Substantia nigra (tissue), 51 donors: ENCODE measurements at places on chromosomes 3 and 15.

- no peak for DNase-seq
These were observed 6.7 kb downstream of the P2RY12 start for GRCh38 chr3:151377768-151378385.

GRCh38 chr3:69866988-69867720 is 127.9 kb downstream of the MITF start:
- no peak for DNase-seq

DNA sequence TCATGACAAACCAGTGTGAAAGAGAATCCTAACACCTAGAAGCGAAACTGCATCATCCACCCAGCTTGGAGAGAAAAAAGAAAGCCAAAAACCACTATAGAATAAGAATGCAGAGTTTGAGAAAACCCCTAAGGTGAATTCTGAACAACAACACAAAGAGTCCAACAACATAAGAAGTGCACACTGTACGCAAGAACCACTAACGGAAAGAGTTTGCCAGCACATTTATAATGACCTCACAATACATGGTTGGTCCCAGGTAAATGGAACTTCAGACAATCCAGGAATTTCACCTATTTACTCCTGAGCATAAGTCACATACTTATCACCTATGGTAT is 128.3 kb upstream of the BHLHE40 start:
- no peak for DNase-seq

GRCh38 chr3:114178770-114179368 is at the start of gene DRD3:
TSS of gene DRD3 (minus strand) at chr3:114179052. CDS start at chr3:114171992, 7,060 bp downstream.
- no peak for DNase-seq

DNA sequence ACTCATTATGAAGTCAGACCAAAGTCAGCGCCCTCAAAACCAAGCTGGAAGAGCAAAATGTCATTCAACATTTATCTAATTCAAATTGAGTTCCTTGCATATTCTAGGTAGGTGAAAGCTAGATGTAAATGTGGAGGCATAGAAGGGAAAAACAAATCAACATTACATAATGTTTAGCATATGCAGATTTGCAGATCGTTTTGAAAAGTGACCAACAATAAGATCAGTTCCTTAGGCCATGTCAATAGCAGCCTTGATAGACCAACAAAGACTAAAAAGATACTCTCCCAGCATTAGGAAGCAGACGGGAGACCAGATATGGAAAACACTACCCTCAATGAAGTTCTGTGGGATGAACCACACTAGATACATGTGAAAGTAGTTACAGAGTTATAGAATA is 83.0 kb downstream of the PLD1 start:
- DNase-seq = no peak

- no peak for DNase-seq
These were observed 41.0 kb upstream of the LIMD1 start for GRCh38 chr3:45553469-45553974.

DNA sequence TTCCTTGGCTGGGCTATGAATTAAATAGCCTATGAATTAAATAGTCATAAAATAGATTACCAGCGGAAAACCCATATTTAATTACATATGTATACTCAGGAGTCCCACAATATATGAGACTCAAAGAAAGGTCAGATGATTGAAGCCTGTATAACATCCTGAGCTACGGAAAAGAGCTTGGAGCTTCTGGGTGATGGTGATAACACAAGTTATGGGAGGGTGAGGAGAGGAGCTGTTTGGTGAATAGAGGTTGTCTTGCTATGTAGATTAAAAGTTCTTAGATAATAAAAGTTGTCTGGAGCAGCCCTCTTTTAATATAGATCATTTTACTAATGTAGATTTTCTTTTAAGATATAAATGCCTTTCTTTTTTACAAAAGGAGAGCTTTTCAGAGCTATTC is 1.8 kb downstream of the PML start:
- DNase-seq = no peak

GRCh38 chr15:91824256-91824655 is 29.3 kb upstream of the SLCO3A1 start:
- DNase-seq = no peak

GRCh38 chr3:63413523-63413922 is 135.4 kb downstream of the SYNPR start:
- no peak for DNase-seq

DNA sequence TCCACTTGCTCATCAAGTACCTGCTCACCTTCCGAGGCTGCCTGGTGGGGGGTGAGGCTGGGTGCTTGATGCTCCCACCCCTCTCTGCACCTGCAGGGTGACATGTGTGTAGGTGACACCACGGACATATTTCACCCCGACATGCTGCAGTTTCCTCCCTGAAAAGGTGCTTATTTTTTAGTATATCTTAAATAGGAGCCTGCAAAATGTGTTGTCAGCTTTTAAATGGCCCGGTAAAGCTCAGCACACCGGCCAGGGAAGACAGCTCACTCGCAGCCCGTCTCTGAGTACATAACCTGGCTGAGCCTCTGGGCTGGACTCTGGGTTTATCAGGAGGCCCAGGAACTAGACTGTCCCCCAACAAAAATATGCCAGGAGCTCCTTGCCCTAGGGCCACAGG is 89.3 kb upstream of the LINGO1 start:
- DNase-seq = no peak

- no peak for DNase-seq
These were observed 10.8 kb downstream of the CRTAP start for GRCh38 chr3:33124638-33125037.

DNA sequence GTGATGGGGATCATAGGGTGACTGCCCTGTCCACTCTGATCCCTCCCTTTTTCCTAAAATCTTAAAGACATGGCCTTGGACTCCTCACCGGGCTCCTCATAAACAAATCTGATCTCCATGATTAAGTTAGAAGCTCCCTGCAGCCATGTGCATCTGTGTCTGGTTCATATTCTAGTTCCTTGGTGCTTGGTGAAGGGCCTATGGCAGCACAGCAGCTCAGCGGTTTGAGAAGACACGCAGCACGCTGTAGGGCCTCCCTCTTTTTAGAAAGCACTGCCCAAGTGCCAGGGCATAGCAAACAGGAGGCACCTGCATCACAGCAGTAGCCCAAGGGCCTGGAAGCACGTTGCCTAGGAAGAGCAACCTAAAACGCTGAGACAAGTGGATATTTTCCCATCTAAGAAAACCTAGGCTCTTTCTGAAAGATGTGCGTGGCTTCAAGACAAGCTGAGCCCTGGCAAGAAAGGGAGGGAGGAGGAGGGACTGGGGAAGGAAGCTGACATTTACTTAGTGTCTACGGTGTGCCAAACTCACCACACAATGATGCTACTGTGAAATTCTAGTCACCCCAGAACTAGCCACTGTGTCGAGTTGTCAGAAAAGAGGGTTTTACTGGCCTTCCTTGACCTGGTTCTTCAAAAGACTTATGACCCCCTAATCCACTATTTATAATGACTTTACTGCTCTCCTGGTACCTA is 14.9 kb upstream of the ULK3 start:
- no peak for DNase-seq

DNA sequence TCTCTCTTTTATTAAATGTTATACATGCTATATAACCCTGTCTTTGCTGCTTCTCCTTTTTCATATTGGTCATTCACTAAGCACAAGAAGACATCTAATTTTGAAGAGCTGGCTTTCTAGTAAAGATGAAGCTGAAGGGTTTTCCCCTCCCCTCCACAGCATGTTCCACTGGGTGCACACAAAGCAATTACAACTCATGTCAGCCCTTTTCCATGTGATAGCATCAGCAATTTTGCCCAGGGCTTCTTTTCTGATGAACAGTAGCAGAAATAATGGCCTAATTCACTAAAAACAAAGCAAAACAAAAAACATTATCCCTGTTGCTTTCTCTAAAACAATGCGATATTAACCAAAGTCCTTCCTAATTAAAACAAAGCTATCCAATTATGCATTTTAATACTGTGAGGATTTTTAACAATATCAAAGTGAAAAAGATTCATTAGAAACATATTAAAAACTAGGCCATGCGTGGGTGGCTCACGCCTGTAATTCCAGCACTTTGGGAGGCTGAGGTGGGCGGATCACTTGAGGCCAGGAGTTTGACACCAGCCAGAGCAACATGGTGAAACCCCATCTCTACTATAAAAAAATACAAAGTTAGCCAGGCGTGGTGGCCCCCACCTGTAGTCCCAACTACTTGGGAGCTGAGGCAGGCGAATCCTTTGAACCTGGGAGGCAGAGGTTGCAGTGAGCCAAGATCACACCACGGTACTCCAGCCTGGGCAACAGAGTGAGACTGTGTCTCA is 12.2 kb upstream of the PIK3R4 start:
- DNase-seq = no peak

GRCh38 chr3:22490747-22491146 is 712.4 kb upstream of the UBE2E2 start:
- no peak for DNase-seq

DNA sequence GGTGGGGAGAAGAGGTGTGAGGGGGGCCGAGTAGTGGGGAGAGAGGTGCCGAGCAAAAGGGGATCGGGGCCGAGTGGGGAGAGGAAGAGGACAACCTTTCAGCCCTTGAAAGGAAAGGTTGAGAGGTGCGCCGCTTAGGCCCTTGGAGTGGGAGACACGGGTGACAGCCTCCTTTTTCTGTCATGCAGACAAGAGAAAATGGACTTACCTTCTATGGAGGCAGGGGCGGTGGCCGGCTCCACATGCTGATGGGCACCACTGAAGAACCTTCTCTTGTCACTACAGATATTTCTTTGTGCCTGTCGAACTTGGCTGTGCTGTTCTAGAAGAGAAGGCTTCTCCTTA is 421 bp downstream of the KLHL18 start:
- no peak for DNase-seq

- DNase-seq = no peak
These were observed 17.4 kb downstream of the TIMP4 start for GRCh38 chr3:12141350-12141749.

- DNase-seq = no peak
These were observed 29.0 kb upstream of the TBC1D21 start for GRCh38 chr15:73844356-73844755.

DNA sequence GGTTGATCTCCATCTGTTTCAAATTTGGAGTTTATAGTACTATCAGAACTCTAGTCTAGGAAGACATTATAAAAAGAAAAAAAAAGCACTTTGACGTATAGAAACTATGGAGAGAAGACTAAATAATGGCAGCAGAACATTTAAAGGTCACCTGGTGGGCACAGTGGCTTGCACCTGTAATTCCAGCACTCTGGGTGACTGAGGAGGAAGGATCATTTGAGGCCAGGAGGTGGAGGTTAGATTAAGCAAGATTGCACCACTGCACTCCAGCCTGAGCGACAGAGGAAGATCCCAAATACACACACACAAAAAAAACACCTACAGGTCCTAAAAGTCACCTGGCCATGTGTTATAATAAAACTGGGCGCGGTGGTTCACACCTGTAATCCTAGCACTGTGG is 13.8 kb downstream of the SIN3A start:
- no peak for DNase-seq

DNA sequence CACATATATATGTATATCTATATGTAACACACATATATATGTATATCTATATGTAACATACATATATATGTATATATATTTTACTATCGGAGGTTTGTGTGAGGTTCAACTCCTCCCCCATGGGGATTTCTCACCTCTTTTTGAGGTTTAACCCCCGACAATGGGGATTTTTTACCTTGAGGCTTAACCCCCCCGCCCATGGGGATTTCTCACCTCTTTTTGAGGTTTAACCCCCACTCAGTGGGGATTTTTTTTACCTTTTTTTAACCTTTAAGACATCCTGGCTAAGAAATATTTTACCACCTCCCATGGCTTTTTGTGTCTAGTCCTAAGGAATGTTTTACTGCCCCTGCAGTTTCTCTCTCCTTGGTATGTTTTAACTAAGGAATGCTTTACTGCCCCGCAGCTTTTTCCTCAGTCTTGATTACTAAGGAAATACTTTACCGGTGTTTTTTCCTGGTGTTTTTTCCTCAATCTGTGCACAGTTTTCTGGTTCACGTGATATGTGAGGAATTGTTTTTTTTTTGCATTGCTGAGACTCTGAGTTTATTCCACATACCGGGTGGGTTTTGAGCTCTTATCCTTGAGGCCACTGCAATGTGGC is 185.2 kb downstream of the KLF13 start:
- no peak for DNase-seq

DNA sequence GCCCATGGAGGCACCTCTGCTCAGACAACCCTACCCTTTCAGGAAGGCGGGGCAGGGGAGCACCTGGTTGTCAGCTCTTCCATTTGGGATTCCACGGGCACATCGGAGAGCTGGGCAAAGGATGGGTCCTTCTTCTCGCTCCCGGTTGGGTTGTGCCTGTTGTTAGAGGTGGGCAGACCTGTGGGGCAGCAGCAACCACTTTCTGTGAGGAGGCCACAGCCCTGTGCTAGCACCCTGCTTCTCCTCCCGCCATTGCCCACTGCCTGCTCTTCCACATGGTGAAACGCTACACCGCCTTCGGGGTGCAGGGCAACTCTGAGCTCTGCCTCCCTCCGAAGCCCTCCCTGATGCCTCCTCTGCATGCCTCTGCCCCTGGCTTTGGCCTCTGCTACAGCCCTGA is 7.0 kb upstream of the HHATL start:
- DNase-seq = no peak

DNA sequence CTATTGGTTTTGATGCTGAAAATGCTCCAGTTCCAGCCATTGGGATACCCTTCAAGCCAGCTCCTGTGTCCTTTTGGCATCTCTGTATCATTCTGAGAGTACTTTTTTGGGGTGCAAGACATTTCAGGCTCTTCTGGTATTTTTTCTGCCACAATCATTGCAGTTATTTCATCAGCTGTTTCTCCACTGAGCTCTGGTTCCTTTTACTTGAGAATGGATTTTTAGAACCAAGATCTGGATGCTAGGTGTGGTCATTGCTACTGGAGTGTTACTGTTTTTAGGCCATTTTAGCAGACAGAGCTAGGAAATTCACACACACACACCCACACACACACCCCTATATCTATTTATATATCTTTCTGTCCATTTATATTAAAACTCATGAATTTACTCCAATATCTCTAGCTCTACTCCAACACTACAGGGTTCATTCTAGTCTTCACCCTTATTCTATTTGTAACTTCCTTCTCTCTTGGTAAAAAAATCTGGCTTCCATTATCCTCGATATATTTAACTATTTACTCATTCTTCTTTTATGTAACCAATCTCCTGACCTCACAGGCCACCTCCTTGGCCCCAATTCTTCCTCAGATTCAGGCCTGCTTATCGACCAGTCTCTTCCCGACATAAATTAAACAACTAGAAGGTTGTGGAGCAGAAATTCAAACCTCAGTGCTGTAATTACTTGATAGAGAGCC is 17.0 kb downstream of the SLC35G2 start:
- no peak for DNase-seq

DNA sequence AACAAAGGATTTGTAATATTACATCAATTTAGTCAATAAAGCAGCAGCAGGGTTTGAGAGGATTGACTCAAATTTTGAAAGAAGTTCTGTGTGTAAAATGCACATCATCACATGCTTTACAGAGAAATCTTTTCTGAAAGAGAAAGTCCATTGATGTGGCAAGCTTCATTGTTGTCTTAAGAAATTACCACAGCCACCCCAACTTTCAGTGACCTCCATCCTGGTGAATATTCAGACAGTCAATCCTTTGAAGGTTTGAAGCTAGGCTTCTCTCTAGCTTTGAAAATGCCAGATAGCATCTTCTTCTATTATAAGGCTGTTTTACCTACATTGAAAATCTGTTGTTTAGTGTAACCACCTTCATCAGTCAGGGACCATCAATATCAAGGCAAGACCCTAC is 51.8 kb upstream of the SETMAR start:
- DNase-seq = no peak
